Stimulated activated effector memory CD8-positive, alpha-beta T cell treated with anti-CD3 and anti-CD28 coated beads, Interleukin-12 subunit alpha, Interleukin-12 subunit beta, amount 100 ng/mL, for 72 hours (primary cell): ENCODE measurements at places on chromosomes 12 and 14.

GRCh38 chr12:30100741-30101140, 317.0 kb upstream of the TMTC1 start:
- no peak for DNase-seq

DNA sequence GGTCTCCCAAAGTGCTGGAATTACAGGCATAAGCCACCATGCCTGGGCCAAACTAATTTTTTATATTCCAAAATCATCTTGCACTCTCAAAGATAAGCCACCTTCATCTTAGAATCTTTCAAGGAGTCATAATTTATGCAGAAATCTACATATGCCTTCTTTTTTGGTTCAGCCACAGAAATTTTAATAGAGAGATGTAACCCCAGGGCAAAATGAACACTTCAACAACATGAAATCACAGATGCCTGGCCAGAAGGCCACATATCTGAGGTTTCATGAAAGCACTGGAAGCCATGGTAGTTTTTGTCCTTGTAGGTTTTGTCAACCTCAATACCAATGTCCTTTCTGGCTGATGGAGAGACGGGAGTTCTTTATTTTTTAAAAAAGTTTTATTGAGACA, 9.8 kb downstream of the SUPT16H start:
- no peak for DNase-seq

DNA sequence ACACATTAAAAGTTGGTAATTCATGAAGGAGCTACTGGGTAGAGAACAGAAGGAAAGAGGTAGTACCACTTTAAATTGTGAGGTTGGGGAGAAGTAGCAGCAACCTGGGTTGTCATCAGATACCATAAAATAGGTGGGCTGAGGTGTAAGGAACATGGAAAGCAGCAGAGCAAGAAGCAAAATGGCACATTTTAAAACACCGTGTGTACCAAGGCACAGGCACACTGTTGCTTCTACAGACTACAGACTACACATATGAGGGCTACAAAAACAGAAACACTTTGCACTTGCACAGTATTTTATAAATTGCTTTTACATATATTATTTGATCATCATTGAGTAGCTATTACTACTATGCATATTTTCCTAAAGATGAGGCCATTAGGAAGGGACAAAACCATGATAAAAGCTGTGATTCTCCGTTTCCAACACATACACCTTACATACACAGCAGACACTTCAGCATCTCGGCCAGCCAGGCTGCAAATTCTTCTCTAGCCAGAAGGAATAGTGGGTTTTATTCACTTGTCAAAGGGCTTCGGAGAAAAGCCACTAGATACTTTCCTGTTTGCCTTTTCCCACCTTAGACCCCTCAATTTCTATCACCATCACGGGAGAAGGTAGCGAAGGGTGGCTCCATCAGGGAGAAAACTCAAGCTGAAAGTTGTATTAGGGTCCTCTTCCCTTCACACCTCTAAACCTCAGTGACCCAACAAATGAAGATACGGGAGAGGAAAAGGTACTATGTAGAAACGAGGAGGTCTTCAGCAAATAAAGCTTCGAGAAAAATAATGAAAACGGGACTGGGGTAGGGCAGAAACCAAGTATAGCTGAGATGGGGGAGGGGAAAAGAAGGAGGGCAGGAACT, 1.6 kb downstream of the PYM1 start:
- no peak for DNase-seq

GRCh38 chr12:49404956-49405355, 37.7 kb downstream of the SPATS2 start:
- no peak for DNase-seq

GRCh38 chr12:117680312-117680711, 288.5 kb downstream of the KSR2 start:
- no peak for DNase-seq

- DNase-seq = no peak
Observed at GRCh38 chr12:106711316-106711715, 63.2 kb upstream of the RIC8B start.

GRCh38 chr14:95564060-95564459, 29.2 kb downstream of the GLRX5 start:
- no peak for DNase-seq

GRCh38 chr14:74573421-74574089, 38.5 kb downstream of the LTBP2 start:
- DNase-seq = peak; percentile 57

DNA sequence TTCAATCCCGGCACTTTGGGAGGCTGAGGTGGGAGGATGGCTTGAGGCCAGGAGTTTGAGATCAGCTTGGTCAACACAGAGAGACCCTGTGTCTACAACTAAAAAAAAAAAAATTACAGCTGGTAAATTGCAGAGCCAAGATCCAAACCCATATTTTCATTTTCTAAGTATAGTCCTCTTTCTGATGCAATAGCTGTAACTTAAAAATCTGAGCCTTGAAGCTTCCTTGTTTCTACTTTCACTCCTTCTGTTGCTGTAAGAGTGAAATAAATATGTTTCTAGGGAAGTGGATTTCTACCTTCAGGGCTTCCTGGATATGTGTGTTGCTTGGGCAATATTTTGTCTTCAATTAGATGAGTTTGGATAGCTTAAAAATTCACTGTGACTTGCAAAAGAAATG, 42.0 kb upstream of the PRICKLE1 start:
- no peak for DNase-seq

GRCh38 chr12:12221560-12221959, 45.3 kb downstream of the LRP6 start:
- DNase-seq = no peak

- no peak for DNase-seq
Observed at GRCh38 chr12:77324416-77324762, 259.0 kb upstream of the E2F7 start.

DNA sequence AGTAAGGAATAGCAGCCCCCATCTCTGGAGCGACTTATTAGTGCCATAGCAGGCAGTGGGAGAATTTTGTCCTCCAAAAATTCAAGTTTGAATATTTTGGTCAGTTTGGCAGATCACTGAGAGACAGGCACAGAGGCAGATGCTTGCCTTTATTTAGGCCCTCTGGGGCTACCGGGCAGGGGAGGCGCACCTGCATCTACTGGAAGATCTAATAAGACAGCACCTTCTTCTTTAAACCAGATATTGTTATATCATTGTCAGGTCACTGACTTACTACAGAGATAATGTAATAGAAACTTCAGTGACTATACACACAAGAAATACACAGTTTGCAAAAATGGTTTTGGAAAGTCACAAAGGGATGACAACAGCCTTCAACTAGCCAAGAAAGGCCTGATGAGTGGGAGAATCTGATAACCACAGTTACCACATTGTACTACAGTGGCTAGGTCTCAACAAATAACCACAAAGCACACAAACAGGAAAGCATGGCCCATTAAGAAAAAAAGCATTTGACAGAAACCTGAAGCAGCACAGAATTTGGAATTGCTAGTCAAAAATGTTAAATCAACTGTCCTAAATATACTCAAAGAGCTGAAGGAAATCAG, 56.8 kb downstream of the CDK17 start:
- DNase-seq = no peak

- no peak for DNase-seq
Observed at GRCh38 chr12:2494486-2495192, 300.1 kb upstream of the FKBP4 start.

DNA sequence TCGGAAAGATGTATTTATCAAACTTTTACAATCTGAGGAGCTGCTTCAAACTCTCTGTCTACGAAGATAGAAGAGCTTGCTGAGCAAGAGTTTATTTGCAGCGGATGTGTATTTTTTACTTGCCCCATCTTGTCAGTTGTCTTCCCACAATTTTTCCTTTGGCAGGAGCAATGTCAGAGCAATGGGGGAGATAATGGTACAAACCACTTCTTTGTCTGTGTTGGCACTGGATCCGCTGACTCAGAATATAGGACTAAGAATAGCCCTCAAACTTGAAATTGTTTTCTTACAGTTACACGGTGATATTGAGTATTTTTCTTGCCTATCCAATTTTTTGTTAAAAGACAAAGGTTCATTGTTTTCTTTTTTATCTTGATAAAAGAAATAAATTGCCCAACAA, 27.6 kb downstream of the HELB start:
- no peak for DNase-seq

GRCh38 chr14:37422748-37423147, 172.3 kb downstream of the FOXA1 start:
- no peak for DNase-seq

GRCh38 chr12:70463997-70464396, 97.9 kb downstream of the KCNMB4 start:
- DNase-seq = no peak

- DNase-seq = no peak
Observed at GRCh38 chr14:105294142-105294597, 6.6 kb downstream of the BRF1 start.

GRCh38 chr14:63026491-63026890, 18.8 kb downstream of the KCNH5 start:
- no peak for DNase-seq

DNA sequence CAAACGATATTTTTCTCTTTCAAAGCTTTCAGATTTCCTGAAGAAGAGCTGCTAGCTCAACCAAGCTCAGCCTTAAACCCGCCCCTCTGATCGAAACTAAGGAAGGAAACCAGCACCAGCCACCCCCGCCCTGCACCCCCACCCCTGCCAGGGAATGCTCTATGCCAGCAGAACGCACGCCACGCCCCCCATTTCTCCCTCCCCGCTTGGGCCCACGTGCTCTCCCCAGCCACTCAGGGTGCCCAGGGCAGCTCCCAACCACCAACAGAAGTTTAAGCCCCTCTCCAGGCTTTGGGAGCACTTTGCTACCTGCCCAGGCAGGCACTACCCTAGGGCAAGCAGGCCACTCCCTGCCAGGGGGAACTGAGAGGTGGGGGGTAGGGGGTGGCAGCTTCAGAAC, 18.8 kb upstream of the KRT78 start:
- no peak for DNase-seq

DNA sequence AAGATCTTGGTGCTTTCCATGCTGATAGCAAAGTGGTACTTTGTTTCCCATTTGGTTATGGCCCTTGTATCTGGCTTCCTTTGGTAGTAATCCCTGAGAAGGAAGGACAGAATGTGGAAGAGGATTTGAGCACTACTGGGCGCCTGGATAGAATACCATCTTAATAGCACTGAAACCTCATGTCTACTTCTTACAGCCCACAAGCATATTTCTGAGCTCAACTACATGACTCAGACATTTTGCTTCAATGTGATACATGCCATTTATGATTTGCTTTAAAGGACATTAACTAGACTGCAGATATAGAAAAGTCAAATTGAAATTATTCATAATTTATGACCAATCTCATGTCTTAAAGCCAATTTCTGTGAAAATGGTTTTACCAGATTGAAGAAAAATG, 80.4 kb downstream of the LIN7A start:
- DNase-seq = no peak

- DNase-seq = no peak
Observed at GRCh38 chr14:52131640-52132320, 62.9 kb upstream of the NID2 start.

DNA sequence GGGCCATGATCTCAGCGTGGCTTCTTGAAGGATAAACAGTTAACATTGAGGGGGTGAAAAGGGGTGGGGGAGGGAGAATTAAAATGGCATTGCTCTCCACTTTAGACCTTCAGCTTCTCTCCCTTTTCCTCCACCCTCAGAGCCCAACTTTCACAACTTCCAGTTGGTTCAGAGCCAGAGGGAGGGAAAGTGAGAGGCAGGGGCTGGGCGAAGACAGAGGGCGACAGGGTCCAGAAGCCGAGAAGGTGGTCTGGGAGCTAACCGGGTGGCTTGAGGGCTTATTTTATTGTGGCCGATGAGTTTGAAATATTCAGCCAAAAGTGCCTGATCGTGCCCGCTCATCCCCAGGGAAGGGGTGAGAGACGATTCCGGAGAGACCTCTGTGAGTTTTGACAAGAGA, 4.1 kb downstream of the BMP4 start:
- no peak for DNase-seq

DNA sequence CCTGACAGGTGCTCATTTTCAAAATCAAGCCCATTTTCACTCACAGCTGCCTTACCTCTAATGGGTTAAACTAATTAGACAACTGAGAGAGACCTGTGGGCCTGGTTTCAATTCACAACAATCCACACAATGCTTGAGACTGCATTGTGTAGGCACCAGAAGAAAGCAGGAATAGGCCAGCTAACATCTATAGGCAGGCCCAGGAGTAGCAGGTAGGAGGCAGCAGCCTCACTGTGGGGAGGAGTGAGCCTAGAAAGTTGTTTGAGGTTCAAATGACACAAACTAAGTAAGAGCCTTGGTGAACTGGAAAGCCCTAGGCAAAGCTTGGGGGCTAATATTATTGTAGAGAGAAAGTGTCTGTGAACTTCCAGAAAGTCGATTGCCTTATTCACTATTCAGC, 289.5 kb upstream of the CCDC196 start:
- DNase-seq = no peak

- DNase-seq = no peak
Observed at GRCh38 chr14:56514663-56515371, 64.8 kb upstream of the TMEM260 start.

DNA sequence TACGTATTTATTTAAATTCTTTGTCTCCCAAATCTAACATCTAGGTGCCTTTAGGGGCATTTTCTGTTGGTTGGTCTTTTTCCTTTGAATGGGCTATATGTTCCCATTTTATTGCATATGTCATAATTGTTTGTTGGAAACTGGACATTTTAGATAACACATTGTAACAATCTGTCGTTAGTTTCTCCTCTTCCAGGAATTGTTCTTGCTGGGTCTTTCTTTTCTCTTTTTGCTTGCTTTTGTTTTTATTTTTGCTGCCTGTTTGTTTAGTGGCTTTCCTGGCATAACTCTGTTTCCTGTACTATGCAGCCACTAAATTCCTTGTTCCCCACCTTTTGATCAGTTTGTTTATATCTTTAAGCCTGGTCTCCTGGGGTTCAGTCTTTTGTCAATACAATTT, 244.3 kb upstream of the RTL1 start:
- DNase-seq = no peak

GRCh38 chr12:96912261-96912660, 5.2 kb downstream of the NEDD1 start:
- DNase-seq = no peak

- DNase-seq = no peak
Observed at GRCh38 chr14:59704054-59704645, 127.5 kb upstream of the CCDC175 start.

DNA sequence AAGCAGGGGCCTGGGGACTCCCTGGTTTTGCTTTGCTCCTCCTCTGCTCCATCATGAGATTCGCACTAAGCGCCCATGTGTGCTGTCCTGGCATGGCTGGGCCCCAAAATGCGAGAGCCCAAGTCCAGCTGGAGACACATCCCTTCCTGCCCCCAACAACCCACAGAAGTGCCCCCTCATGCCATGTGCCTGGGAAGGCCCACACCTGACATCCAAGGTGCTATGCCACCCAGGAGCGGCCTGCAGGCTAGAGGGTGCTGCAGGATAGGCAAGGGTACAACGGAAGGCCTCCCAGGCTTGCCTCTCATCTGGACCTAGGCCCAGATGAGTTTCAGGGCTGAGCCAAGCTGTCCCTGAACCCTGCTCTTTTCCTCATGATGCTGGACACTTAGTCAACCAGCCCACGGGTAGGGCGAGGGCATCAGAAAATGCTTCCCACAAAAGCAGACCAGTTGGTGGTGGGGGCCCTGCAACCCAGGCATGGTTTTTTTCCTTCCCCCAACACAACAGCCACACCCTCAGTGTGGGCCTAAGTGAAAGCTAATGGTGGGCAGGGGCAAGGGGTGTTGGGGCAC, 13.2 kb upstream of the KRT80 start:
- DNase-seq = no peak

GRCh38 chr12:46267825-46268582, 839 bp downstream of the SLC38A1 start:
- DNase-seq = no peak
